IMR-90 (cell line): ENCODE measurements at places on chromosomes 5 and 9.

DNA sequence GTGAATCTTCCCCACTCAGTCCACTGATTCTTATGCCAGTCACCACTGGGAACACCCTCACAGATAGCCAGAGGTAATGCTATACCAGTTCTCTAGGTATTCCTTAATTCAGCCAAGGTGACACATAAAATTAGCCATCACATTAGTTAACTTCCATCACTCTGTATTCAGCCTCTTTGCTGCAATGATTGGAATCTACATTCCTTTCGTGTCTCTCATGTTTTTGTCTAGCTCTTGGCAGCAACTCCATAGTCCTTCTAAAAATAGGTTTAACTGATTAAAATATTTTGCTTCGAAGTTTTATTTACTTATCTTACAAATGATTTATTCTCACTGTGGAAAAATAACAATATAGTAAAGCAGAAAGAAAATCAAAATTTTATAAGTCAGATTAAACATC, 19.6 kb upstream of the RNF20 start:
- peak; percentile 72 for DNase-seq

GRCh38 chr9:12882430-12882829, 107.6 kb downstream of the LURAP1L start:
- peak; percentile 72 for DNase-seq

DNA sequence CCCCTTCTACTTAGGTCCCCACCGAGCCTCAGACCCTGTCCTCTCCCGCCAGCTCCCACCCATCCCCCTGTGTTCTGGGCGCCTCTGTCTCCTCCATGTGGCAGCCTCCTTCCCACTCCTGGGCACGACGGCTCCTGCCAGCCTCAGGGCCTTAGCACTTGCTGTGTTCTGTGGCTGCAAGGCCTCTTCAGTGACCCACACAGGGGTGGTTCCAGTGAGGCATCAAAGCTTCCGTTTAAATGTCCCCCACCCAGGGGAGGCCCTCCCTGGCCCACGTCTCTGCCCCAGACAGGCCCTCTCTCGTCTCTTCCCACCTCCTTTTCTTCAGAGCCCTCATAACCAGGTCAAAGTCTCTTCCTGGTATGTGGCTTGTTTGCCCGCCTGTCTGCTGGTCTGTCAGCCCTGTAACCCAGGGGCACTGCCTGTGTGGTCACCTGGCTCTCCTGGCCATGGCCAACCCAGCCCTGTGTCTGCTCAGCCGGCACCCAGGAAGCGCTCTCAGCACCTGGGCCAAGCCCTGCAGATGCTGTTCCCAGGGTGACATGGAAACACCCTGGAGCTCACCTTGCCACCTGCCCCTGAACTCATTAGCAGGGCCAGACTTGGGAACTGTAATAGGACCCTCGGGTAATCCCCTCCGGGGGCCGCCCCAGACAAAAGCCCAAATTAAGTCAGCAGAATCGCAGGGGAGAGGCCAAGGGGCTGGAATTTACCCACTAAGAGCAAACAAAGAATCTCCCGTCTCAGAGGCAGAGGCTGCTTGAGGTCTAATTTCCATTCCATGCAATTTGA, 33.7 kb downstream of the LHX3 start:
- no peak for DNase-seq

GRCh38 chr5:133245191-133246052, 193.6 kb downstream of the HSPA4 start:
- peak; percentile 99 for DNase-seq

GRCh38 chr9:105541838-105542237, 16.1 kb upstream of the FKTN start:
- no peak for DNase-seq

DNA sequence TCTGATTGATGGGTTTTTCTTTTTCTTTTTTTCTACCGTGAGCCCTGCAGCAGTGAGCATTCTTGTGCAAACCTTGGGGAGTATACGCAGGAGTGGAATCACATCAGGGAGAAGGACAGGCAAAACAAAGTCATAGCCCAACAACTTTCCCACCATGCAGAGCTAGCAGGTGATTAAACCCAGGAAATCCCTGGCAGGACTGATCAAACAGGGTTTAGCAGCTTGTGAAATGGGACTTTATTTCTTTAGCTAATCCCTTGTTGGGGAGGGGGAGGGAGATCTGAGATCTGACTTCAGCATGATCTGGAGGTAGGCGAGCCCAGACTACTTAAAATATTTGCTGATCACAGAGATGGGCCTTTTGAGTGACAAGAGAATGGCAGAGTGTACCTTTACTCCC, 162.0 kb upstream of the GLRA1 start:
- no peak for DNase-seq

DNA sequence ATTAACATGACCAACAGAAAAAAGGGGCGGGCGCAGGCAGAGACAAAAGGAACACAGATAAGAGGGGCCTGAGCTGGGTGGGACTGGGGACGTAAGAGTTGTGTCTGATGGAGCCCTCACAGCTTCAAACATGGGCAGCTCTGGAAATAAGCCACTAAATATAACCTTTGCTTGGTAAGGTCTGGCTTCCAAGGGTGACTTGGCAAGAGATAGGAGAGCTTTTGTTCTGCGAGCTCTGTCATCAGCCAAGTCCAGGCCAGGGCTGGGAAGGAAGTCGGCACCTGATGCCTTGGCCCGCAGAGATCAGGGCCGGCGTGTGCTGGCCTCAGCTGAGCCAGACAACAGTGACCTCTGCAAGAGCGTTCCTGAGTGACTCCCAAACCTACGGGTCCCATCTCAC, 11.8 kb downstream of the TRUB2 start:
- no peak for DNase-seq
